Stimulated activated CD4-positive, alpha-beta T cell treated with anti-CD3 and anti-CD28 coated beads, Interleukin-4, amount 100 ng/mL, for 4 hours (primary cell): ENCODE measurements at places on chromosomes 7 and 10.

DNA sequence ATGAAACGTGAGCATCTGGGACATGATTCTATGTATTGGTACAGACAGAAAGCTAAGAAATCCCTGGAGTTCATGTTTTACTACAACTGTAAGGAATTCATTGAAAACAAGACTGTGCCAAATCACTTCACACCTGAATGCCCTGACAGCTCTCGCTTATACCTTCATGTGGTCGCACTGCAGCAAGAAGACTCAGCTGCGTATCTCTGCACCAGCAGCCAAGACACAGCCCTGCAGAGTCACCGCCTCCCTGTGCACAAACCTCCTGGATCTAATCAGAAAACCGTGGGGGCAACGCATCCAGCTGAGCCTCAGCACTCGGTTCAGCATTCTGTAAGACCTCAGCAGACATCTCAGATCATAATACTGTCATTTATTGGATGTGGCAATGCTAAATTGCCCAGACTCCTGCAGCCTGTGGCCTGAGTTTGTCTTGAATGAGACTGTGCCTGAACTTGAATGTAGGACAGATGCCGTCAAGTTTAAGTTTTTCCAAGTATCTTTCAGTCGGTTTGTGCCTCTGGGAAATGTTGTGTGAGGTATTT lies 41.5 kb upstream of the PRSS58 start:
- DNase-seq, result no peak

DNA sequence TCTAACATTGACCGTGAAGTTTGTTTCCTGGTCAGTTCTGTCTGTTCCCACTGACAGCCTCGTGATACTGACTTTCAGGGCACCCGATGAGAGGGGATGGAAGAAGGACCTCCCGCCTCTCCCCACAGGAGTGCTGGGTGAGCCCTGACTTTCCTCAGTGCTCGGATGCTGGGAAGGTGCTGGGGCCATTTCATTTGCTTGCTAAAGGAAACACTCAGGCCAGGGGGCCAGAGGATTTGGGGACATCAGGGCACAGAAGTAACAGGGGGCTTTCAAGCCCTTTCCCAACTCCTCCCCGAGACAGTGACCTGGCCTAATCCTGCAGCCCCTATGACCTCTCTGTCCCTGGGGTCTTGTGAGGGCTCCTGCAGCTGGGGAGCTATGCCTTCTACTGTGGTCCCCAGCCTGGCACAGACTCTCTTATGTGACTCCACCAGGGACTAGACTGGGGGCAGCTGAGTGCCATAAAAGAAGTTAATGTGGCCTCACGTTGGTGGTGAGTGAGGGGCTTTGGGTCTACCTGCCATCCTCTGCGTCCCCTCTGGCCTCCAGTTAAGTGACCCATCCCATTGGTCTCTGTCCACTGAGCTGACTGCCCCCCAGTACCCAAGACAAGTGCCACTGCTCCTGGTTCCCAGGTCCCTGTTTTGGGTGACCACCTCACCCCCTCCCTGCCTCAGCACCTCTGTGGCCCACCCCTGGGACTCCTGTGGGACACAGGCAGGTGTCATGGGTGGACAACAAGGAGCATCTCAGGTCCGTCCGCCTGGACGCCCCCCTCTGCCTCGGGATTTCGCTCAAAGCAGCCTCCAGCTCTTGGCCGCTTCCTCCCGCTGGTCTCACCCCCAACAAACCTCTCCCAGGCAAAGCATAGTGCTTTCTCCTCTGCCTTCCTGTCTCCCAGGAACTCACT lies 33.4 kb upstream of the HSPA12A start:
- DNase-seq, result no peak

DNA sequence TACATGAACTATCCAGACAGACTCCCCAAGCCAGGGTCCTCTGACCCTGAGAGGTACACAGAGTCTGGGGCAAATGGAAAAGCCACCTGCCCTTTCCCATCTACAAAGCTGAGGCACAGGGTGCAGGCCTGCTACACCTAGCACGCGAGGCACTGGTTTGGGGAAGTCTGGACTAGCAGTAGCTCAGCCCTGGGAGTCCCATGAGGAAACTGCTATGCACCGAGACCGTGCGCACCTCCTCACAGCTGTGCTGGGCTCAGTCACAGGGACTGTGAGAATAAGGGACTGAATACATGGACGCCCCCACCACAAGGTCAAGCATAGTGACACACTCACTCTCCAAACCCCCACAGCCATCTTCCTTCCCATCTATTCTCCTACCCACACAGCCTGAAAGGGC lies 8.2 kb downstream of the MAT1A start:
- no peak for DNase-seq

DNA sequence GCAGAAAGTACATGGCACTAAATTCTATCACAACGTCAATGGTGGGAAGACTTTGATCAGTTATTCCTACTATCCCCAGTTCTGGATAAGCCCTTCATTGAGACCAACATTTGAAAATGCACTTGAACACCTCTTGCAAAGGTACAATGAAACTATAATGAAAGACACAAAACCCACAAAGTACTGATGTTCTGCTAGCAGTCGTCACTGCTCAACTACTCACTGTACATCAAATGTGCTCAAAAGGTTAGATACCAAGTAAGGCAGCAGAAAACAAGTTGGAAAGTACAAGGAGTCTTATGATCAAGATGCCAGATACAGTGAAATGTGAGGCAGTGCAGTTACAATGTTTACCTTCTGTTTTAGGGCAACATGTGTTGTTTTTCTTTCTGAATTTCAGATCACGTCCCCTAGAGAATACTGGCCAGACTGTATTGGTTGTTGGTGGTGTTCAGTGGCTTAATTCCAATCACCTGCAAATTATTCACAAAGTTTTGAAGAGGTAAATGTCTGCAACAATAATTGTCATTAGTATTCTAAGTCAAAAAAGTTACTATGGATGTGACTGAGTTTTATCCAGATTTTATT lies 62.4 kb upstream of the WNT16 start:
- DNase-seq, result no peak

GRCh38 chr7:139931190-139931934 lies 102.3 kb downstream of the TBXAS1 start:
- DNase-seq, result no peak

GRCh38 chr7:34430456-34430855 lies 227.6 kb upstream of the NPSR1 start:
- DNase-seq, result no peak

GRCh38 chr10:63751836-63752235 lies 230.6 kb downstream of the REEP3 start:
- no peak for DNase-seq

DNA sequence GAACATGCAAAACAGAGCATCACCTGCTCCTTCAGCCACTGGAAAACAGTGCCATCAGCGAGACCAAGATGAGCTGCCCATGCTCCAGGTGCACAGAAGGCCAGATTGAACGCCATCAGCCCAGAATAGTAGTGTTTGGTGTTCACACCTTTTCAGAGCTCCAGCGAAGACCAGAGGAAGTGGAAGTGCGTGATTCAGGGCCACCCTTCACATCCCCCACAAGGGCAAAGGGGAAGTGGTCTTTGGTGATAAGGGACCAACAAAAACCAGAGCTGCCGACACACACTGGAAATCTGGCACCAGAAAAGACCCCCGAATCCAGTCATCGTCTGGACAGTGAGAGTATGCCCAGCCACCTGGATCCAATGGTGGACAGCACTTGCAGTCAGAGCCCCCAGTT lies 29.5 kb upstream of the TMEM72 start:
- DNase-seq, result no peak

DNA sequence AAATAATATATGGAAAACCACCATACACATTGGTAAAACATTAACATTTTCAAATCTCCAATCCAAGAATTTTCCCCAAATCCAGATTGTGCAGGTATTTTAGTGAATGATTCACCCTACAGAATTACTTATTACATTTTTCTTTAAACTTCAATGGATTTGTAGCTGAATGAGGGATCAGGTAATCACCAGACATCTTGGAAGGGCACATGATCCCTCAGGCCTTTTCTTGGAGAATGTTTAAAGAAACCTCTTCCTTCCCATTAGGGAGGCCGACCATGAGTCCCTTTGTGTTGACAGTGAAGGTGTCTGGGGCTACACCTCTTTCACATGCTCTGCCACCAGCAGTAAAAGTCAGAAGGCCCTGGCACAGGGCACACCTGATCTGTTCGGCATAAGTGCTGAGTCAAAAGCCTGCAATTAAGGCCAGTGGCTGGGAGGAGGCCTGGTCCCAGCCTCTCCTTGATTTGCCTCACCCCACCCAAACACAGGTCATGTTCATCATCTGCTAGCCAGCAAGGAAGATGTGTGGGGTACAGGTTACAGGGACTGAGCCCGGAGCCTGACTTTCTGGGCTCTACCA lies 207.7 kb downstream of the SNX10 start:
- DNase-seq, result no peak

- DNase-seq, result no peak
Observed at GRCh38 chr10:26665080-26666048, 32.1 kb upstream of the PDSS1 start.
